Stimulated activated naive B cell treated with anti-CD40 and anti-IgM and Interleukin-4, amounts not matched to agents 10 μg/mL and 1 μg/mL and 100 μg/mL, for 72 hours (primary cell): ENCODE measurements at places on chromosomes 12 and 14.

DNA sequence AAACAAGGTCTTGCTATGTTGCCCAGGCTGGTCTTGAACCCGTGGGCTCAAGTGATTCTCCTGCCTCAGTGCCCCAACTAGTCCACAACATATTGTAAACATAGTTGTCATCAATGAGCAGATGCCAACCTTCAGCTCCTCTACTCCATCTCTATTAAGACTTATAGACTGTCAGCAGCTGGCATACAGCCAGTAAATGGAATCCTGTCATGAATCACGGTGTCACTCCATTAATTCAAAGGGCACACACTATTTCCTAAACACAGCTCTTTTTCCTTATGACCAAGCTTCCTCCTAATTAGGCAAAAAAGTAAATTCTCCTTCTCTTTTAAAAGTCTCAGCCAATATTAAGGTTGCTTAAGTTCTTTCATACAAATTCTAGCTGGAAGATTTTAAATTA is 111.2 kb downstream of the ITPR2 start:
- DNase-seq, result no peak

DNA sequence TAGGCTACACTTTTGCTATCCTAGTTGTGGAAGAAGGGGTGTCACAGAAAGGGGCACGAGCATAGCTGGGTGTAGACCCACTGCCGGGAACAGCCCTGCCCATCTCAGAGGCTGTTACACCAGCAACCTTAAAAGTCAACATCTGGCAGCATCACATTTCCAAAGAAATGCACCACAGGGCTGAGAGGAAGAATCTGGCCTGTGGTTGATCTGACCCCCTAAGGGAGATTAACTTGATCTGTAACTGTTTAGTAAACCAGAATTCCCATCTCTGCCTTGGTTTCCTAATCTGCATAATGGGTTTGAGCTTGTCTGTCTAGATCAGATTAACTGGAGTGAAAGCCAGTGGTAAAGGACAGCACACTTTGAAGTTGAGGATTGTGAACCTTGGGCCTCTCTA is 1.3 kb downstream of the LRP1-AS start:
- no peak for DNase-seq

DNA sequence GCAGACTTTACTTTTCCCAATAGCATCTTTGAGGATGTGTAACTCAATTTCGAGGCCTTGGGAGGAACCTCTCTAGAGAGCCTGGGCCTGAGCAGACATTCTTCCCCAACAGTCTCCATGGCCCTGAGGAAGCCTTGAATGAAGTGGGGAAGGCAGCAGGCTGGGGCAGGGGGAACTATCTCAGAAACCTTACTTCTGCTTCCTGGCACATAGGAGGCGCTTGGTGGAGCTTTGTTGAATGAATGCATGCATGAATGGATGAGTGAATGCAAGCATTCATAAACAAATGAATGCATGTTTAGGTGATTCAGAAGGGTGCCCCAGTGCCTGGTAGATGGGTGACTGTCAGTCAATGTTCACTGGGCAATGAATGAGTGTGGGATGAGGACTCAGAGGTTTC is 58.3 kb downstream of the GALNT16 start:
- peak; percentile 18 for DNase-seq

GRCh38 chr12:111063295-111064026 is 143.1 kb upstream of the MYL2 start:
- no peak for DNase-seq

DNA sequence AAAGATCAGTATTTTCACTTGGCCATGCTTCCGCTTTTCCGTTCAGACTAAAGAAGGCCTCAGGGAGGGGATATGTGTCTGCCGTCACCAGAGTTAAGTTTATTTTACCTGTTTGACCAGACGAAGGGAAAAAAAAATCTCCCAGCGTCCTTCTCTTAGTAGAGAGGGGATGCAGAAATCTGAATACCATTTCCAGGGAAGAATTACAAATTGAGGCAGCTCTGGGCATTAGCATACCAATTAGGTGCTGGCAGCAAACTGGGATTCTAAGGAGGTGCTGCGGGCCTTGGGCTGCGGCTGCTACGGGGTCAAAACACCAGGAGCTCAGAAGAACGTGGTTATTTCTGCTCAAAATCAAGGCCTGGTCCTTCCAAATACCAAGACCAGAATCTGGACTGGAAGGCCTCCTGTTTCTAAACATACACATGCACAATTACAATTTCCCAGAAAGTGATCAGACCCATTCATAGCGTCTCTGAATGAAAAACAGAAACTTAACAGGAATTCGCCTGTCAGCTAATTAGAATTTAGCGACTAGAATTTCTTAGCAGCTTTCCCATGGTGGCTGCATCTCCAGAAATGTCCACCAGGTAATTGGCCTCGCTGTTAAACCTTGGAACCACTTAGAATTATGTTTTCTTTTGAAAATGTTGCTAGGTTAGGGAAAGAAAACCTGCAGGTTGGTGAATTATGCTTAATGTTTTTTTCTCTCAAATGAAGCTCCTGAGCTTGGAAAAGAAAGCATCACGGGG is 617.0 kb downstream of the VRK1 start:
- no peak for DNase-seq
